ENCODE measurements at places on chromosomes 1 and 21.

GRCh38 chr21:33168886-33169285 lies 60.9 kb upstream of the IFNAR2 start:
- no peak for DNase-seq

- DNase-seq = no peak
Measured at GRCh38 chr1:6130036-6130435, 50.1 kb downstream of the CHD5 start.

- no peak for DNase-seq
Measured at GRCh38 chr1:118618618-118619340, 369.4 kb downstream of the TBX15 start.

GRCh38 chr1:7471836-7472235 lies 299.3 kb upstream of the VAMP3 start:
- DNase-seq = no peak

DNA sequence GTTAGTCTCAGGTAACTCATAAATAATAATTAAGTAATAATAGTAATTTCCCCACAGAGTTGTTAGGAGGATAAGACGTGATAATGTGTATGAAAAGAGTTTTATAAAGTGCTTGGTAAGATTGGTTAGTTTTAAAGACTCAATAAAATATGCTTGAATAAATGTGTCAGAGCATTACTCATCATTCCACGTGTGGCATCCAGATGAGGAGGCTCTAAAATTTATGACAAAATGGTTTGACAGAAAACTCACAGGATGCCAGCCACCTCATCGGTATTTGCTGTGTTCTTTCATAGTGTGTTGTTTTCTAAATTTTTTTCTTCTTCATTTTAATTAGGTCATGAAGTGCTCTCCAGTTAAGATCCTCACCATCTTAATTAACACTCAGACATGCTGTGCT lies 19.1 kb upstream of the SPAG17 start:
- no peak for DNase-seq

GRCh38 chr1:208184966-208185654 lies 59.1 kb downstream of the PLXNA2 start:
- no peak for DNase-seq

- no peak for DNase-seq
Measured at GRCh38 chr1:165174491-165174890, 182.0 kb downstream of the LMX1A start.

- no peak for DNase-seq
Measured at GRCh38 chr1:67323087-67323486, 15.4 kb downstream of the IL12RB2 start.

DNA sequence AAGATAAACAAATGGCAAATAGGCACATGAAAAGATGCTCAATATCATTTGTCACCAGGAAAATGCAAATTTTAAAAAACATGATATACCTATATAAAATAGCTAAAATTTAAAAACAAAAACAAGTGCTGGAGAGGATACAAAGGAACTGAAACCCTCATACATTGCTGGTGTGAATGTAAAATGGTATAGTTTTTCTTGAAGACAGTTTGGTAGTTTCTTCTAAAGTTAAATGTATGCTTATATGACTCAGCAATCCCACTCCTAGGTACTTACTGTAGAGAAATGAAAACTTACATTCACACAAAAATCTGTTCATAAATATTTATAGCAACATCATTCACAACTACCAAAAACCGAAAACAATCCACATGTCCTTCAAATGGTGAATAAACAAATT lies 11.2 kb downstream of the TAF12 start:
- DNase-seq = no peak

GRCh38 chr21:36171741-36172331 lies 15.2 kb downstream of the DOP1B start:
- DNase-seq = no peak

- DNase-seq = no peak
Measured at GRCh38 chr21:46254208-46254975, 25.8 kb upstream of the LSS start.

GRCh38 chr1:247430434-247430833 lies 14.5 kb downstream of the NLRP3 start:
- DNase-seq = no peak

DNA sequence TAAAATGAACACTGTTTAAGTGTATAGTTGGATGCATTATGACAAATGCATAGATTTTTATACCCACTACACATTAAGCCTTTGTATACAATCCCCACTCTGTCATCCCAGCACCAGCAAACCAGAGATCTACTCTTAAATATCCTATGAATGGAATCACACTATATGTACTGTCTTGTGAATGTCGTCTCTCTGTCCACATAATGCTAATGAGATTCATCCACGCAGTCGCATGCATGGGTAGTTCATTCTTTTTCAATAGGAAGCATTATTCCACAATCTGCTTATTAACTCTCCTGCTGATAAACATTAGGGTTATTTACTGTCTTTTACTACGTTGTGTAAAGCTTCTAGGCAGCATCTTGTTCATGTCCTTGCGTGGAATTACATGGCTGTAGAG lies 892.3 kb downstream of the LTN1 start:
- no peak for DNase-seq

DNA sequence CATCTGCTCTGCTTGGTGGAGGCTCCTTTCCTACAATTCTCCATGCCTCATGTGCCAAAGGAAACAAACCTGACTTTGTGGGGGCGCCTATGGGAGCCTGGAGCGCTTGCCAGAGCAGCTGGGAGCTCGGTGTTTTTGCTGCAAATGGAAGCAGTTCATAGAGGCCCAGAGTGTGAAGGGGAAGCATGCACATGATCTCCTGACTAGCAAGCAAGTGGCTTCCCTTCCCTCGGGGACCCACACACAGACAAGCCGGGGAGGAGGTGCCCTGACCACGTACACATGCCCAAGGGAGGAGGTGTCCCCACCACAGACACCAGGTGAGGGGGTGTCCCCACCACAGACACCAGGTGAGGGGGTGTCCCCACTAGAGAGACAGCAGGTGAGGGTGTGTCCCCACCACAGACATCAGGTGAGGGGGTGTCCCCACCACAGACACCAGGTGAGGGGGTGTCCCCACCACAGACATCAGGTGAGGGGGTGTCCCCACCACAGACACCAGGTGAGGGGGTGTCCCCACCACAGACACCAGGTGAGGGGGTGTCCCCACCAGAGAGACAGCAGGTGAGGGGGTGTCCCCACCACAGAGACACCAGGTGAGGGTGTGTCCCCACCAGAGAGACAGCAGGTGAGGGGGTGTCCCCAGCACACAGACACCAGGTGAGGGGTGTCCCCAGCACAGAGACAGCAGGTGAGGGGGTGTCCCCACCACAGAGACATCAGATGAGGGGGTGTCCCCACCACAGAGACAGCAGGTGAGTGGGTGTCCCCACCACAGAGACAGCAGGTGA lies 106.8 kb downstream of the CRYAA start:
- no peak for DNase-seq

DNA sequence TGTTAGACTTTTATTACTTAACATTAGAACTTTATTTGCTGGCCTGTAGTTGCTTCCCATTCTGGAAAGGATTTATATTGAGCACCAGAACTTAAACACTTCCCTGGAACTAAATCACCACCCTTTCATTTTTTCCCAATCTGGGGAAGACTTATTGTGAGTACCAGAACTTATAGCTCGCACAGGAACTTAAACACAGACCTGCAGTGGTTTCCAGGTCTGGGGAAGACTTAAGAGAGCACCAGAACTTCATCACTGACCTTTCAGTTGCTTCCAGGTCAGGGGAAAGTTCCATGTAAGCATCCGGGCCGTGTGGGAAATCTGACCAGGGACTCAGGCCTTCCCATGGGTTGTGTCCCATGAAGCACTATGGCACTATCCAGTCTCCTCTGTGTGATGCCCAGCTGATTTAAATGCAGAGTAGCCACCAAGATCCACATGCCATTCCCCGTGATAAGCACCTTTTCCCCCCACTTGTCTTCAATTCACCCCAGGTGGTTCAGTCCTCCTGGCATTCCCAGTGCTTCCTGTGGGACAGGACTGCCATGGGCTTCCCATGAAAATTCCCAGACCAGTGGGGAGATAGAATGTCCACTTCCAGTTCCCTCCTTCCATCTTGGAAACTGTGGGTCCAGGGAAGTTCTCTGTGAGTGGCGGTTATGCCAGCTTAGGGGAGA lies 48.9 kb downstream of the C4BPA start:
- DNase-seq = no peak

- DNase-seq = no peak
Measured at GRCh38 chr21:40373761-40374160, 473.2 kb downstream of the DSCAM start.

DNA sequence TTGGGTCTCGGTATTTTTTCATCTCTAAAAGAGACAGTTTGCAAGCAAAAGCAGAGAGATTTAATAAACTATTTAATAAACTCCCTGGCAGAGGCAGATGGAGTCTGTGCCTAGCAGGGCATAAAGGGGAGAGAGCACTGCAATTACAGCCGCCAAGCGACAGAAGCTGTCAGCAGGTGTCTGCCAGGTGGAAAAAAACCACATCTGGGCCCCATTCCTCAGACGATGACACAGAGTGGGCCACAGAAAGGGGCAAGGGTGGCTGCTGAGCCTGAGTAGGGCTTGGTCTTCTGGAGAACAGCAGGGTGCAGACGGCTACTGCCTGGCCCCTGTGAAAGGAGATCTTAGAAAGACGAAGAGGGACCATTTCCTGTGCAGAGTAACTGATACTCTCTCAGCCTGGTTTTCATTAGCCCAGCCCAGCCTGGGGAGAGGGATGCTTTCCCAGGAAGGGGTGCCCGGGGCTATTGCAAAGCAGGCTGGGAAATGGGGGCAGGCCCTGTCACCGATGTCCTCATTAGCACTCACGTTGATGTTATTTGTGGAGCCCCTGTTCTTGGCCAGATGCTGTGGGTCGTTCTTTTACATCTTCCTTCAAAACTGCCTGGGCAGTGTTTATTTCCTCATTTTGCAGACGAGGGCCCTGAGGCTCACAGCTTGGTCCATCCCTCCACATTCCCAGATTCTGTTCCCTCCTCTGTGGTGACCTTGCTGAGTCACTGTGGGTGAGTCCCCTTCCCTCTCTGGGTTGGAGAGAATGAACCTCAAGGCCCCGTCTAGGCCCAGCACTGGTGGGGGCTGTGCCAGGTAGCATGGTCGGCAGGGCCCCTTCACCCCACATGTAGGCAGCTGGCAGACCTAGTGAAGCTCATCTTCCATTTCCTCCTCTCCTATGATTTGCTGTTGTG lies 472.7 kb downstream of the PTPRU start:
- DNase-seq = no peak

- no peak for DNase-seq
Measured at GRCh38 chr21:35044770-35045541, 4.1 kb downstream of the RUNX1 start.

GRCh38 chr1:8835941-8836643 lies 18.7 kb upstream of the RERE start:
- no peak for DNase-seq

GRCh38 chr1:242556276-242556675 lies 31.8 kb upstream of the PLD5 start:
- DNase-seq = no peak

GRCh38 chr21:43880111-43880985 lies 15.3 kb downstream of the AGPAT3 start:
- no peak for DNase-seq

GRCh38 chr1:223221686-223222085 lies 78.6 kb upstream of the TLR5 start:
- no peak for DNase-seq

DNA sequence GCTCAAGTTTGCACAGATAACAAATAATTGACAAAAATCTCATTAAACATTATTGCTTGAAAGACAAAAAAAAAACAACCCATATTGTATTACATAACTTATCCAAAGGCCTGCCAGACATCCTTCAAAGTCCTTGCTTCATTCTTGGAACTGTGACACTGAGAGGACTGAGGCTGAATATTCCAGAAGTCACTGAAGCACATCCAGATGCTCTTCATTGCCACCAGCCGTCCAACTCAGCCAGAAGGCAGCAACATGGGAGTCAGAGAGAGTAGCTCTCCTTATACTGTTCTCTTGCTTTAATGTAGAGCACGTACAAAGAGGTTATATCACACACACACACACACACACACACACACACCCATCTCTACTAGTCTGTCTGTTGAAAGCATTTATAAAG lies 755.0 kb downstream of the LTN1 start:
- no peak for DNase-seq

- DNase-seq = no peak
Measured at GRCh38 chr21:40547906-40548513, 298.9 kb downstream of the DSCAM start.

GRCh38 chr1:61743431-61743705 lies 1.1 kb downstream of the PATJ start:
- DNase-seq = no peak

DNA sequence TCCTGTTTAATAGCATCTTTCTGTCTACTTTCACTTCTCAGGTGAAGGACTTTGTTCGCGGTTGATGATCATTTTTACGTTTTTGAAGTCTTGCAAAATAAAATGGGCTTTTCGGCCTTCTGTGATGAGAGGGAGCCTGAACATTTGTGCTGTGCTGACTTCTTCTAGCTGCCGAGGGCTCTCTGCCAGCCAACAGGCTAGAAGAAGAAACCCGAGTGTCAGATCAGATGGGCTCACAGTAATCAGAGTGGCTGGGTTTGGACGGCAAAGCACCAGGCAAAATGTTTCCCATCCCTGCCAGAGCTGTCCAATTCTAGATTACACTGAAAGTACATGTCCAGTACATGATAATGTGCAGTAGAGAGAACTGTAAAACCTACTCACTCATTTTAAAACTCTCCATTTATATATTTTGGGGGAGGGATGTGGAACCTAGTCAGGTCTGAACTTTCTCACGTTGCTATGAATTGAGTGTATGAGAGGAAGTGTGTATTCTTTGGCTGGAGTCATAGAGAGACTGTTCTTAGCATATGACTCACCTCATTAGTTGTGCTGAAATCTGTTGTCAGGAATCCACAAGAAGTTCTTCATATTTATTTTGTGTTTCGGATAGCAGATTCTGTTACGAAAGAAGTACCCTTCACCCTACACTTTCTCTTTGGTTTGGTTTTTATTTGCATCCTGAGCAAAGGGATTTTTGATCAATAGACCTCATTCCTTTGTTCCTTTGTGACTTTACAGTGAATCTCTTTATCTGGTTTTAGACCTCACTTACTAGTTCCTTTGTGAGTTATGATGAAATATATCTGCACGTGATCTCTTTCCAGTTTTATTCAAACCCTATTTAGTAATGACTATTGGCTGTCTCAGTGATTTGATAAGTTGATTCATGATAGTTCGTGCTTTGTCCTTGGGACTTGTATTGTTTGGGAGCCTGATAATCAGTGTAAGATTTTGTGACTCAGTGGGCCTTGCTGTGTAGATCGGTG lies 4.8 kb downstream of the ATP1A1 start:
- peak; percentile 28 for DNase-seq

GRCh38 chr1:100860397-100860991 lies 34.1 kb downstream of the EXTL2 start:
- no peak for DNase-seq

Measured in activated effector memory CD4-positive, alpha-beta T cell treated with Interleukin-2 at 50 U/mL for 16 hours (primary cell).